ENCODE measurements at places on chromosomes 12 and 14.

GRCh38 chr14:53399057-53399456 is 245.9 kb upstream of the DDHD1 start:
- DNase-seq = no peak

- no peak for DNase-seq
Observed at GRCh38 chr12:85849344-85849743, 13.1 kb upstream of the RASSF9 start.

DNA sequence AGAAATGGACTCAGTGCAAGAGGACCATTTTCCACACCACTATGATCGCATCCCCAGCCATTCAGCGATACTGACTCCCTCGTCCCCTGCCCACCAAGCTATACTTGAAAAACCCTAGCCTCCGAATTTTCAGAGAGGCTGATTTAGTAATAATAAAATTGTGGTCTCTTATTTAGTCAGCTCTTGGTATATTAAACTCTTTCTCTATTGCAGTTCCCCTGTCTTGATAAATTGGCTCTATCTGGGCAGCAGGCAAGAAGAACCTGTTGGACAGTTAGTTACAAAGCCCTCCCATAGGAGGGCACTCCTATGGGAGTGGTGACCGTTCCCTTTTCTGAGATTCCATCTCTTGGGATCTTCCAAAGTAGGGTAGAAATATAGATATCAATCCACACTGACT is 33.6 kb downstream of the NFKBIA start:
- no peak for DNase-seq

DNA sequence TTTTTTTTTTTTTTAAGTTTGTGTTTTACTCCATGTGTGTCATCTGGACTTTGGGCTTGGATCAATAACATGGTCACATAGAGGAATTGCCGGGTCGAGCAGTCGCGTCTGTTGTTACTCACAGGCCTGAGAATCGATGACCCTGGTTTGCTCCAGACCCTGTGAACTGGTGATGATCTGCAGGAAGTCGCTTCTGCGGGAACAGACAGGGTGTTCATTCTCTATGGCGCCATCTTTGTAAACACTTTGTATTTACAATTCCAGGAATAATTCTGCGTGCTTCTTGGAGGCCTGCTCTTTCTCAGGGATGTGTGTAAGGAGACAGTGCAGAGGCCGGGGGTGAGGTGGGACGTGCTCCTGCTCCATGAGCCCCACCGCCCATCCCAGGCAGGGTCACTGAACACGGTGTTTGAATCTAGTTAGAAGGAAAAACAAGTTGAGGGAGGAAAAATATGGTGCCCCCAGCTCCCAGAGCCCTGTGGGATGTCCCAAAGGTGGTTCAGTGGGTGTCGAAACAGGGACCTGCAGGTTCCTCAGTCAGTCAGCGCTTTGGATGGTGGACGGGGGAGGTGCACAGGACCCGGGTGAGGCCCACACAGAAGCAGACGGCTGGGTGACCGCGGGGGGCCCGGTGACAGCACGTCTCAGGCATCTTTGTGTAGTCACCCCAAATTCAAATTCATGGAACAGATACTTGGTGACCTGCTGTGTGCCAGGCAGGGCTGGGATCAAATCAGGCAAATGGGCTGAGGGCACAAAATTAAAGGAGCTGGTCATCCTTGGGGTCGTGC is 58.8 kb downstream of the ADGRD1 start:
- no peak for DNase-seq

GRCh38 chr14:98919434-98919833 is 352.6 kb downstream of the BCL11B start:
- no peak for DNase-seq

DNA sequence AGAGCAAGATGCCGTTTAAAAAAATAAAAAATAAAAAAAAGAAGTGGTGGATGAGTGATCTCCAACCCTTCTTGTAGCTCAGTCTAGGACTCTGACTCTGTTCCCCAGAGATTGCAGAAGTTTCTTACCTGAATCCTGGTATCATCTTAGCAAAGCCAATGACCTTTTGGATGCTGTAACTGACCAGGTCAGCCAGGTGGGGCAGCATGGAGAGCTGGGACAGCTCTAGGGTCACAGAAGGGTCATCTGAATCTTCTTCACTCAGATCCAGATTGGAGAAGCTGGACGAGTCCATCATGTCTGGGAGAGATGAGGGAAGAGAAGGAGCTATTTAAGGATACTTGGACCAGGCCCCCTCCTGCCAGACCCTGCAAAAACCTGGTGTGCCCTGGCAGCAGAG is 35.8 kb upstream of the HDAC7 start:
- DNase-seq = no peak

DNA sequence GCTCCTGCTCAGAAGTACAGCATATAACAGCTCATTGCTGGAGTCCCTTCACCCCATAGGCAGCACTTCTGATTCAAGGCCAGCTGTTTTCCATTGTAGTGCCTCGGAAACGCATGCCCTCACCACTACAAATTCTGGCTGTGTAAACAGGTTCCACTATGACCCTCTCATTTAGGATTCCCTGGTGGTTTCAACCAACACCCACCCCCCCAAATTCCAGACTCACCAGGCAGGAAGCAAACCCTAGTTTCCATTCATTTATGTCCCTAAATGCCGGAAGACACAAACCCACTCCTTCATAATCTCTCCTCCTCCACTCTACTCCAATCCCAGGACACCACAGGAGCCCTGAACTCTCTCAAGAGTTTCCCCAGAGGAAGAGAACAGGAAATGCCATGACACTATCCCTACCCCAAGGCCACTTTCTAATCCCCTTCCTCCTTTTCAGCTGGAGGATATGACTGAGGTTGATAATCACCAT is 75.9 kb upstream of the TMPO start:
- DNase-seq = no peak
